NCI-H1048 (cell line): ENCODE measurements at places on chromosomes 1 and 21.

- DNase-seq = peak; percentile 29
Observed at GRCh38 chr1:197614916-197615692, 160.2 kb downstream of the DENND1B start.

DNA sequence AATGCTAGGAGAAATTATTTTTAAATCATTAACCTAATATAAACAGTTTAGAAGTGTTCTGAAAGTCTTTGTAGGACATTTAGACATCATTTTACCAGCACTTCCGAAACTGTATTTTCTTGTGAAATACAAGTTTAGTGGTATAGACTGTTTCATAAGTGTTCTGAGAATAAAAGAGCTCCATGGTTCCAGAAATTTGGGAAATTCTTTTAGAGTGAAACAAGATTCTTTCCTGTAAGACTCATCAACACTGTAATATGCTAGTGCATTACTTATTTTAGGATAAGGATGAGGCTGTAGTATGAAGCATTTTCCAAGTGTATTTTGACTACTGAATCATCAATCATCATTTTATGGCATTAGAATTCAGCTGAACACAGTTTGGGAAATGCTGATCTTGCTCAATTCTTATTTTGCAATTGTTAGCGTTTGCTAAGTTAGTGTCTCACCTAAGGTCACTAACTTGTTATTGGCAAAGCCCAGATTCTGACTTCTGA, 73.4 kb downstream of the CEP350 start:
- no peak for DNase-seq

DNA sequence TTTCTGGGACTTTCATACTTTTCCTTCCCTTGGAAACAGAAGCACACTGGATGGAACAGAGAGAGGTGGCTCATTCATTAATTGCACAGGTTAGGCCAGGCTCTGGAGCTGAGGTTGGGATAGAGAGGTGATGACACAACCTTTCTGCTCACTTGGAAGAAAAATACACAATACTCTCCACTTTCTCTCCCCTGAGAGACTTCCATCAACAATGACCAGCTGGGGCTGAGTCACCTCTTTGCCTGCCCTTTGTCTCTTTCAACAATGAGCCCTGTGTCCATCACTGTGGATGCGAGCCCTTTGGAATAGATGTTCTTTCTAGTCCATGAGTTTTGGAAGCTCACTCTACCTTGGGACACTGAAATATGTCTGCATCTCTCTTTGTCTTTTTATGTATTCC, 43.1 kb downstream of the ATP2B4 start:
- DNase-seq = no peak

DNA sequence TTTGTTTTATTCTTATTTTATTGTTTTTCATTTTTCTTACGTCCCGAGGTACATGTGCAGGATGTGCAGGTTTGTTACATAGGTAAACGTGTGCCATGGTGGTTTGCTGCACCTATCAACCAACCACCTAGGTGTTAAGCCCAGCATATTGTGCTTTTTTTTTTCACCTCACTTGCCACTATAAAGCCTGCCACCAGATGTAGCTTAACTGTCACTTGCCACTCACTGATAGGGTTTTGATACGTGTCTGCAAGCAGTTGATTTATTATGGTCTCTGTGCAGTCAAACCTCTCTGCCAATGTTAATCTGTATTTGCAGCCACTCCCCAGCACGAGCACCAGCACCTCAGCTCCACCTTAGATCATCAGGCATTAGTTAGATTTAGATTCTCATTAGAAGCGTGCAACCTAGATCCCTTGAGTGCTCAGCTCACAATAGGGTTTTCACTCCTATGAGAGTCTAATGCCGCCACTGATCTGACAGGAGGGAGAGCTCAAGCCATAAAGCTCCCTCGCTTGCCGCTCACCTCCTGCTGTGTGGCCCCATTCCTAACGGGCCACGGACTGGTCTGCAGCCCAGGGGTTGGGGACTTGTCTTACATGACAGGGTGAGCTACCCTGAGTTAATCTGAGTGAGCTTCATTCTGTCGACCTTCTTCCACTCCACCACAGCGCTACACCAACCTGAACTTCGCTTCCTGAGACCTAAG, 17.9 kb upstream of the ABCG1 start:
- DNase-seq = no peak

GRCh38 chr1:80044662-80045061, 1038.1 kb upstream of the ADGRL4 start:
- DNase-seq = no peak
